ENCODE measurements at places on chromosomes 3 and 15.

DNA sequence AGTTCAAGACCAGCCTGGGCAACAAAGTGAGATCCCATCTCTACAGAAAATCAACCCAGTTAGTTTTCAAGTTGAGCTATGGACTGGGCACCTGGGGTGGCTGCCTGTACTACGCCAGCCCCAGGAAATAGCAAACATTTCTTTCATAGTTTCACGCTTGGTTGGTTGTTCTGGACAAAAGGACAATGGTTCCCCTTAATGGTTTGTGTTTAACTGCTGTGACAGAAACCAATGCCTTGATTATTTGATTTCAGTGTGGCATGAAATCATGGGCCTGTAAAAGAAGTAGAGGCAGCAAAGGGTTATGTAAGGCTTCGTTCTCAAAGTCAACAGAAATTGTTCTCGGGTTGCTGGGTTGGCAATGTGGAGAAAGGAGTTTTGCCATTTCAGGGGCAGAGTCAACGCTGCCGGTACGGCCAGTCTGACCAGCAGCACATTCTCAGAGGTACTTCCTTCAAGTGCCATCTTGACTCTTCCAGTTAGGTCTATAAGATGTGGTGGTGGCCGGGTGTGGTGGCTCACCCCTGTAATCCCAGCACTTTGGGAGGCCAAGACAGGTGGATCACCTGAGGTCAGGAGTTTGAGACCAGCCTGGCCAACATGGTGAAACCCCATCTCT is 12.7 kb downstream of the LCMT2 start:
- no peak for DNase-seq

- no peak for DNase-seq
These were observed 215.3 kb downstream of the FAM43A start for GRCh38 chr3:194900854-194901522.

DNA sequence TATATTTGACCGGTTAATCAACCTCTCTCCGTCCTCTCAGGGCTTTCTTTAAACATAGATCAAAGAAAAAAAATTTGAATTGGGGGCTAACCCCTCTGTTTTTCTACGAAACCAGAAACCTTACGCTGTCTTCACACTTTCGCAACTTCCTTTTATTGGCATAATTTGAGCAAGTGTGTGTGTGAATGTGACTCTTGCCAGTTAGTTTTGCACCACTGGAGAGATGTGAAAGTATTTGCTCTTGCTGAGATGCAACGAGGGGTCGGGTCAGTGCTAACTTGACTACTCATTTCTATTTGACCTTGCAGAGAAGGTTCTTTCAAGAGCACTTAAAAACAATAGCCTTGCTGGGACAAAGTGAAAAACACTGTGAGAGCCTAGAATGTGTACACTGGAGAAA is 81.2 kb downstream of the FAM43A start:
- no peak for DNase-seq

- DNase-seq: peak; percentile 93
These were observed 33.3 kb upstream of the FLNB start for GRCh38 chr3:57974796-57975388.

DNA sequence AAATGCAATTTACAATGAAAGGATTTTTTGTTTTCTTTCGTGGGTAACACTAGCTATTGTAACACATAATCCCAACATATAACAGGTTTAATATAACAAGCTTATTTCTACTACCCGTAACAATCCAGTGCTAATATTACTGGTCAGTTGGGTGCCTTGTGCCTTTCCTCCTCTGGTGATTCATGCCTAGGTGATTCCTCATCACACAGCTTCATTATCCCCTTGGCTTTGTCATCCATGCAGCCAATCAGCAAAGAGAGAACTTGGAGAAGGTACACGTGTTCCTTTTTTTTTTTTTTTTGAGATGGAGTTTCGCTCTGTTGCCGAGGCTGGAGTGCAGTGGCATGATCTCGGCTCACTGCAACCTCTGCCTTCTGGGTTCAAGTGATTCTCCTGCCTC is 30.7 kb downstream of the CHST14 start:
- DNase-seq: no peak

- no peak for DNase-seq
These were observed 91.0 kb downstream of the EPHB1 start for GRCh38 chr3:134885877-134886621.

- DNase-seq: no peak
These were observed 161.6 kb downstream of the ADAMTSL3 start for GRCh38 chr15:83815506-83815905.

DNA sequence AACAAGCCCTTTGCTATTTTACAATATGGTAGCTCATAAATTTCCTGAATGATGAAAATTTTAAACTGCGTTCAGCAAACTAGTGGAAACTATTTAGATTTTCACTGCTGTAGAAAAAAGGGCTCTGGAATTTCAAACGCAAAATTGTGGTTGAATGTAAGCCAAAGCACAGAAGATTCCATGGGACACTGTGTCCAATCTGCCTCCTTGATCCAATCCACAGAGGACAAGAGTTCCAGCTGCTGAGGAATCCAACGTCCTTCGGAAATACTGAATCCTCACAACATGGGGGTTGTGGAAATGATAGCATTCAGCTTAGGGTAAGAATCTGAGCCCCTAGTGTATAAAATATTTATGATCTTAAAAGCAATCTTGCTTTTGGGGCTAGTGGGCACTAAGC is 161.0 kb downstream of the PLD1 start:
- no peak for DNase-seq

- DNase-seq: no peak
These were observed 112.3 kb upstream of the KLF13 start for GRCh38 chr15:31214158-31214863.

DNA sequence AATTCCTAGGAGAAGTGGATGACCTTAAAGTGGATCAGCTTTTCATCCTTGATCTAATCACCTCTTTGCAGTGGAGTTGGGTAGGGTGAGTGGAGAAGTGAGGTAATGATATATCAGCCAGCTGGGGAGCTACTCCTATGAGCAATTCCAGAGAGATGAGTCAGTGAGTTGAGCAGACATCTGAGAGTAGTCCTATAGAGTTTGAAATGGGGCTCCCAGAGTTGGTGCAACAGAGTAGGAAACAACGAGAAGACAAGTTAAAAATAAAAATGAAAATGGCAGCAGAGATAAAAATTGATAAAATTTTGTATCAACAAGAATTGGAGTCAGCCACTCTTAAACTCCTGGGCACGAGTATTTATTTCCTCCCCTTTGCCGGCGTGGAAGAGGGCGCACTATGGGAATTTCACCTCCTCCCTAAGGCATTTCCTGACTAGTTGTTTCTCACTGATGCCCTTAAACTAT is 150.8 kb upstream of the DPH6 start:
- peak; percentile 91 for DNase-seq

- DNase-seq: no peak
These were observed 431 bp downstream of the PFKFB4 start for GRCh38 chr3:48555949-48556795.

DNA sequence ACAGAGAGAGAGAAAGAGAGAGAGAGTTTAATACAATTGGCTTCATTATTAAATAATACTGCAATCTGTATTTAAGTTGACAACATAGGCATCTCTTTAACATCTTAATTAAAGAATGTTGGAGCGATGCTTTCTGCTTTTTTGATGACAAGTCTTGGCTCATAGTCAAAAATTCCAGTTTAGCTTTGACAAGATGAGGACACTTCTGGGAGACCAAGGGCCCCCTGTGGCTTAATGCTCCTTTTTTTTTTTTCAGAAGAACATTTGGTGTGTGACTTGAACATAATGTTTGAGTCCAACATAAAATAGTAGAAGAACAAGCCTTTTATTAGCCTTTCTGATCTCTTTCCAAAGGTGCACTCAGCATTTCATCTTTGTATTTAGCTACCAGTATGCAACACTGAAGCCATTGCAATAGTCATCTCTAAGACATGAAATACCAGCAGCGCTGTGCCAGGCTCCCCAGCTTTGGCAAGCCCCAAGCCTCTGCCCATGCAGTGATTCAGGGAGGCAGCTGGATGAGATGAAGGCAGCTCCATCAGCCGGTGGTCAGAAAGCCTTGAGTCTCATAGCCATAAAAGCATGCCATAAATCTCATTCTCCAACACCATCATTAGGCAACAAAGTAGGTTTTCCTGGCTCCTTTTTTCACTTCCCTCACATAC is 349.4 kb upstream of the SEMA6D start:
- no peak for DNase-seq

DNA sequence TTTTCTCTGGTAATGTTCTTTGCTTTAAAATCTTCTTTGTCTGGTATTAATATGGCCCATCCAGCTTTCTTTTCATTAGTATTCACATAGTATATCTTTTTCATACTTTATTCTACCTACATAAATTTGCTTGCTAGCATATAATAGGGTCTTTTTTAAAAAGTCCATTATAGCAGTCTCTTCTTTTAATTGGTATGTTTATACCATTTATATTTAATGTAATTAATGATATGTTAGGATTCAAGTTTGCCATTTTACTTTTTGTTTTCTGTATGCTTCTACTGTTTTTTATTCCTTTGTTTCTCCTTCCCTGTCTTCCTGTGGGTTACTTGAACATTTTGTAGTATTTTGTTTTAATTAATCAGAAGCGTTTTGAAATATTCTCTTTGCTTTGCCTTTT is 89.0 kb downstream of the CHCHD6 start:
- no peak for DNase-seq

DNA sequence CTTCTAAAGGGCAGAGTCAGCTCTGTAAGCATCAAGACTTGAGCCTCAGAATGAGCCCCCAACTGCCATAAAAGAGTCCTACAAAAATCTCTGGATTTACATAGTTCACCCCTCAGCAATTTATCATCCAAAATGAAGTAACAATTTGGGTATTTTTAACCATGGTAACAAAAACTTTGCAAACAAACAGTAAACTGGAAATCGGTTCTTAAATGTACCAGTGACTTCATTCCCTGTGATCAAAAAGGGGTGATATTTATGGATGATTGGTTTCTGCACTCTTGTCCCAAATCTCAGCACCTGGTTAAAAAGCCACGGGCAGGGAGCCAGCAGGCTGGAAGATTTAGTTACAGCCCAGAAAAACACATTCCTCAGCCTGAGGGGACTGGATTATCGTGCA is 73.6 kb downstream of the TFG start:
- DNase-seq: no peak

GRCh38 chr3:72379500-72380187 is 468.6 kb downstream of the SHQ1 start:
- DNase-seq: peak; percentile 62

GRCh38 chr15:71288348-71288955 is 173.2 kb downstream of the THSD4 start:
- DNase-seq: no peak

- peak; percentile 22 for DNase-seq
These were observed 9.7 kb downstream of the ITIH4 start for GRCh38 chr3:52820736-52821135.

- DNase-seq: peak; percentile 85
These were observed 13.5 kb downstream of the EAF1 start for GRCh38 chr3:15440891-15441290.

DNA sequence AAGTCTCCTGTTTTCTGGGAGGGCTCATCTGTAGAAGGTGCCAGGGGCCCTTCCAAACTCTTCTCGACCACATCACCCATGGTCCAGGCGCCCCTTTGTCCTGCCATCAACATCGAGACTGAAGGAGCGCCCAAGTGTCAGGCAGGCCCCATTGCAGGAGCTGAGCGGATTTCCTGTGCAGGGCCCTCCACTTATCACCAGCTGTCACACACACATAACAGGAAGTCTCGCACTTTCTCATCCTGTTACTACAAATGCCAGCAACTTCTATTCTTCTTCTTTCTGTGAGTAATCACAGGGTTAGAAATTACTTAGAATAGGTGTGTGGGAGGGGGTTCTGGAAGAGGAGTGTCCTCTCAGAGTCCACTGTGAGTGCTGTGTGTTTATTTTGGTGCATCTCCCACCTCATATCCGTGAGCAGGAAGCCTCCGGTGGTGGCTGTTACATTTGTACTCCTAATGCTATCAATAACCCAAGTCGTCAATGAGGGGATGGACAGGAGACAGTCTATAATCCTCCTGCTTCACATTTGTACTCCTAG is at the start of gene KLHL6:
KLHL6 (minus strand) TSS at position 166 of the 541 bp plus-strand sequence; CDS start at position 113, 53 bp downstream.
- peak; percentile 21 for DNase-seq

GRCh38 chr3:134320749-134321148 is 53.5 kb downstream of the AMOTL2 start:
- DNase-seq: no peak

GRCh38 chr3:134299185-134299887 is 48.7 kb upstream of the RYK start:
- DNase-seq: peak; percentile 70

DNA sequence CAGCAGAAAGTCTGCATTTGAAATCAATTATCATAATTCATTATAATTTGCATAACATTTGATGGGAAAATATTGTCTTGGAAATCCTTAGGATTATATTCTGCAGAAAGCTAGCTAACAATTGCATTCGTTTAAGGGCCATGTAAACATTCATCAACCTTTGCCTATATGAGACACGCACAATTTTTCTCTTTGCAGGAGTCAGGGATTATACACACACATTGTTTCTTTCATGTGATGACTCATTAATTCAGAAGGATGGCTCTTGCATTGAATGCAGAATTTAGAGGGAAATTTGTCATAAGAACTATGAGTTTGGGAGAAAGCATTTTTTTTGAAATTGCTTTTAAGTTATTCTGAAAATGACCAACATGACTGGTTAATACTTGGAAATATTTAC is 844.7 kb downstream of the DIPK2A start:
- no peak for DNase-seq

DNA sequence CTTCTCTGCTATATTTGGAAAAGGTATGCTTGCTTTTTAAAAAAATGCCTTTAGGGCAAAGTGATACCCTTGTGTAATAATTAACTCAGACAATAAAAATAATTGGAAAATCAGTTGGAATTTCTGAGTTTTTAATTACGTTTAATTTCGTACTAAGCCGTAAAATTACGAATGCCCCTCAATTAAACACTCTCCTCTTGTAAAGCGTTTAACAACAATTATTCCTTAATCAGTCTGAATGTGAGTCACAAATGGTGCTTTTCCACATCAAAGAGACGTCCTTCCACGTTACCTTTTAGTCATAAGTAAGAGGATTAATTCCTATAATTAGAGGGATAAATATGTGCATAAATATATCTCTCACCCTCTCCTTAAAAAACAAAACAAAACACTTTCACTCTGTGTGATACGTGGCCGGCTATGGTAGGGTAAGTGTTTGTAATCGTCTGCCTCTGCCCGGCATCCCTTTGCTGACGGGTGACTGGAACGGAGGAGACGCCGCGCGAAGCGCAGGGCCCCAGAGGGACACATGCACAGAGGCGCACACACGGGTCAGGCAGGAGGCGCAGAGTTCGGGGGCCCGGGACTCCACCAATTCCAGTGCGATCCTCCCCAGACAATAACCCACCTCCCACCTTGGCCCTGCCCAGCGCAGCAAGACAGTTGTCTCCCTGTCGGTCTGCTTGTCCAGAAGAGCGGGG is 9.7 kb upstream of the MEIS2 start:
- peak; percentile 79 for DNase-seq

DNA sequence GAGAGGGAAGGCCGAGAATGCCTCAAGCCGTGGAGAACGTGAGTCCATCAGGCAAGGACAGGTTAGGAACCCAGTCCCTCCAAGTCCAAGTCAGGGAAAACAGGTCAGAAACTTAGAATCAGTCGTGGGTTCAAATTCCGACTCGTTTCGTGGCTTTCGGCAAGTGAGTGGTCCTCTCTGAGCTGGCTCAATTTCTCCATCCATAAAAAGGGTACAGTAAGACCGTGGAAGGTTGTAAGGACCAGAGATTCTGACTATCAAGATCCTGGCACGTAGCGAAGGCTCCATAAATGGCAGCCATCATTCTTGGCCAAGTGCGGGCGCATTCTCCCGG is 604 bp upstream of the MED12L start:
- DNase-seq: no peak

GRCh38 chr15:88637841-88638625 is 783 bp upstream of the ISG20 start:
- DNase-seq: no peak

- DNase-seq: peak; percentile 71
These were observed 10.6 kb upstream of the PARL start for GRCh38 chr3:183895296-183895695.

All from fibroblast of pulmonary artery (primary cell).